Brain microvascular endothelial cell (primary cell): ENCODE measurements at places on chromosomes 6 and 20.

DNA sequence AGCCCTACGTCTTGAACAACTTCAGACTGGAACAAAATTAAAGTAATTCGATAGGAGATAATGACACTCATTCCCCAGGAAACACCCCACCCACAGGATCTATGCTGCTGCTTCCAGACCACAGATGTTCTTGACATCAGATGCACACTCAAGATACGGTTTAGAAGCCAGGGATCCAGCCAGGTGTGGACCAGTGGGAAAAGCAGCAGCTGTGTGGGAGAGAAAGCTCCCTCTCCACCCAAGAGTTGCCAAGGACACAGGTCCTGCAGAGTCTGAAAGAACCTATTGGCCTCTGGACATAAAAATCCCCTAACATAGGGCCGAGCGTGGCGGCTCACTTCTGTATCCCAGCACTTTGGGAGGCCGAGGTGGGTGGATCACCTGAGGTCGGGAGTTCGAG, 91.7 kb upstream of the NFATC2 start:
- peak; percentile 30 for DNase-seq

- DNase-seq, result peak; percentile 56
Measured at GRCh38 chr6:11126876-11127275, 15.4 kb upstream of the ERVFRD-1 start.

DNA sequence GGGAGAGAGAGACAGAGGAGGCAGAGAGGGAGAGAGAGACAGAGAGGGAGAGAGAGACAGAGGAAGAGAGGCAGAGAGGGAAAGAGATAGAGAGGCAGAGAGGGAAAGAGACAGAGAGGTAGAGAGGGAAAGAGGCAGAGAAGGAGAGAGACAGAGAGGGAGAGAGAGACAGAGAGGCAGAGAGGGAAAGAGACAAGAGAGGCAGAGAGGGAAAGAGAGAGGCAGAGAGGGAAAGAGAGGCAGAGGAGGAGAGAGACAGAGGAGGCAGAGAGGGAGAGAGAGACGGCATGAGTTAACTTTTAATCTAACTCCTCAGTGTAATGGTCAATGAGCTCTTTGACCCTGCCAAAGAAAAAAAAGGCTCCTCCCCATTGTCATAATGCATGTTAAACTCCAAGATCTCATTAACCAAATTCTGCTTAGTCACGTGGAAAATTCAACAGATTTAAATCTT, 7.1 kb downstream of the ELOVL2 start:
- DNase-seq, result no peak

GRCh38 chr6:154466971-154467679, 43.4 kb downstream of the CNKSR3 start:
- DNase-seq, result no peak

DNA sequence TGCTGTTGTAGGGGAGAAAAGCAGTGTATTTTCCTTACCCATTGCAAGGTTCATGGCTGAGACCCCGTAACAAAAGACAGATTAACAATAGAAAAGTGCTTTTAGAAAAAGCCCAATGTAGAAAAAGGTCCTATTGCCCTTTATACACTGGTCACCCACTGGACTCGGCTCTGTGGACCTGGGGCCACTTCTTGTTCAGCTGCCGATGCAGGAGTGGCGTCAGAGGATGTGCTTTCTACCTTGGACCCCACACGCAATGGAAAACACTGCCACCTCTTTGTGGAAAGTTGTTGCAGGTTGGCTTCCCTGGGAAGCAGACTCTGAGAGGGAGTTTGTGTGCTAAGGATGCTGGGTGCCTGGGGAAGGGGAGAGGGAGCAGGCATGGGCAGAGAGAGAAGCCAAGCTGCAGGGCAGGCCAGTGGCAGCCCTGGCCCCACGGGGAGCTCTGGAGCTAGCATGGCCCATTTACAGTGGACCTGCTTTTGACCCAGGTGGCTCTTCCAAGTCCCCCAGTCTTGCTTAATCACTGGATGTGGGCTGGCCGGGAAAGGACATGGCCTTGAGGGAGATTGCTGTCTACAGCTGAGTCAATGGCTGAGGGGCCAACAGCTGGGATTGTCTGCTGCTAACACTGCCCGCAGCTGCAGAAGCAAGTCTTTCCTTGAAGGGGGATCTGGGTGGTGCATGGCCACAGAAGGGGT, 142.9 kb downstream of the CDC5L start:
- no peak for DNase-seq

DNA sequence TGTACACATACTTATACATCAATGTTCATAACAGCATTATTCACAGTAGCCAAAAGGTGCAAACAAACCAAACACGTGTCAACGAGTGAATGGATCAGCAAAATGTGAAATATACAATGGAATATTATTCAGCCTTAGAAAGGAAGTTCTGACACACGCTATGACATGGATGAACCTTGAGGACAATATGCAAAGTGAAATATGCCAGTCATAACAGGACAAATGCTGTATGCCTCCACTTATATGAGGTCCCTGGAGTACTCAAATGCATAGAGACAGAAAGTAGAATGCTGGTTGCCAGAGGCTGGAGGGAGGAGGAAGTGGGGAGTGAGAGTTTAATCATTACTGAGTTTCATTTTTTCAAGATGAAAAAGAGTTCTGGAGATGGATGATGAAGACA, 37.8 kb upstream of the IGF2R start:
- DNase-seq, result no peak

DNA sequence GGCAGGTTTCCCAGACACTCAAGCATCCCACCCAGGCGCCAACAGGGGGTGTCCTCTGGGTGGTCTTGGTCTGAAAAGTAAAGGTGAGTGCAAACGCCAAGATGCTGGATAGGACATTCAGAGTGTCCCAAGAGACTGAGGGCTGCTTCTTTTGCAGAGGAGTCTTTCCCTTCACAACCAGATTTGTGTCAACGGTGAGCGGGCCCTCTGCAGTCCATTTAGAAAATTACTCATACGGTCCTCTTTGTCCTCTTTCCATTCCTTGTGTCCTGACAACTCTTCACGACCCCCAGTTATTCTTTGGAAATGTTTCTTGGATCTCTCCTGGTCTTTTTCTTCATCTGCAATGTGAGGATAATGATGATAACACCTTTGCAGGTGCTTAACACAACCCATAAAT, 257.8 kb downstream of the CDC5L start:
- no peak for DNase-seq

- no peak for DNase-seq
Measured at GRCh38 chr20:64049060-64049877, at the start of gene SOX18. TSS of gene SOX18 (minus strand) at chr20:64049639. CDS start at chr20:64049516, 123 bp downstream.

GRCh38 chr20:5222919-5223634, 93.7 kb downstream of the PROKR2 start:
- peak; percentile 51 for DNase-seq

DNA sequence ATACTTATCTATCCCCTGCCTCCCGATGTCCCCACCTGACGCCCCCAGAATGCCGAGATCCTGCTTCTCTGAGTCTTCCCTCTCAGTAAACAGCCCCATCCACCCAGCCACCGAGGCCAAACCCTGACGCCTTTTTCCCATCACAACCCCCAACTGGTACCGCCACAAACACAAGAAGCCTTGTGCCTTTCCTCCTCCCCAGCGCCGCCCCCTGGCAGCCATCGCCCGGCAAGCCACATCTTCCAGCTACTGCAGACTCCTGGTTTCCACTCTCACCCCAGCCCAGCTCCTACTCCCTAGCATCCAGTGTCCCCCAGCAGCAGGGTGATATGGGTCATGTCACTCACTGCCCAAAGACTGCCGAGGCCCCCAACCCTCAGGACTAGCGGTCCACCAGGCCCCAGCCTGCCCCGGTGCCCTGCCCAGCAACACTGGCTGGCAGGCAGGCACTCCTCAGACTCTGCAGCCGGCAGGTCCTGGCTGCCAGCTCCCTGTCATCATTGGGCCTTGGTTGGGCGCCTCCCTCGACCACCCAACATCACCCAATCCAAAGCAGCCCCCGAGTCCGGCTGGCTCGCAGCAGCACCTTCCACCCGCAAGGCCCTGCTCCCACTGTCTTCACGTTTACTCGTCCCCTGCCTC, 11.2 kb downstream of the TCFL5 start:
- no peak for DNase-seq

DNA sequence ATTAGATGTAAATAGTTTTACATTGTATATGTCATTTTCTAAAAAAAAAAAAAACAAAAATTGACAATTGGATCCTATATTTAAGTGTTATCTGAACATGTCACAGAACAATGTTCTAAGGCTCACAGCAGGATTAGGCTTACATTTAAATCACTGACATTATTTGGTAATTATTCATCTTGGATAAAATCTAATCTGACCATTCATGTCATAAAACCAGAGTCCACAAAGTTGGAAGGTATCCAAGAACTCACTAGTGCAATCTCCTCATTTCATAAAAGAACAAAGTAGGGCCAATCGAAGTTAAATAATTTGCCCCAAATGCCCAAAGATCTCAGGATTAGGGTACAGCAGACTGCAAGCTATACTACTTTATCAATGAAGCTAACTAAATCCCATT, 73.0 kb downstream of the PDSS2 start:
- DNase-seq, result peak; percentile 20

- no peak for DNase-seq
Measured at GRCh38 chr6:69096681-69097080, 461.6 kb downstream of the ADGRB3 start.

DNA sequence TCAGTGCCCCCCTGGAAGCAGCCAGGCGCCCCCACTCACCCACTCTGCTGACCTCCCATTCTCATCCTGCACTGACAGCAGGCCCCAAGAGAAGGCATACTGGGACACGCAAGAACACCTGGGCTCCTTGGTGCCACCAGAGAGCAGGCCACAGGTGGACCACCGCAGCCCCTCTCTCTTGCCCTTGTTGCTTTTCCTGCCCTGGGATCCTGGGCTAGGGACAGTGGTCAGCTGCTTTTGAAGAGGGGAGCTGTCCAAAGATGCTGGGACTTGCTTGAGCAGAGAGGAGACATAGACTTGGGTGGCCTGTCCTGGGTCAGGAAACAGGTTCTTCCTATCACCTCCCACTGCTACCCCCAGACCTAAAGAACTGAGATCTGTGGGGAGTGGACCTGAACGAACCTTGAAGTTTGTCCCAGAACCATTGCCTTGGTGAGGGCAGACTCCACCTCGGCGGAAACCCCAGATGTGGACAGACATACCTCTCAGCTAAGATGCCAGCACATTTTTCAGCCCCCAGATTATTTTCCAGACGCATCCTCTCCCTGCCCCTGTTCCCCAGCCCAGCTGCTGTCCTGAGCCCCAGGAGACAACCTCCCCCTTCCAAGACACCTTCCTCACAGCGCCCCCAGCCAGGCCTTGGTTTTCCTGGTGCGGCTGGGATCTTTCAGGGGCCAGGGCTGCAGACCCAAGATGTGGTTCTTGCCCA, 1.1 kb downstream of the GLP1R start:
- DNase-seq, result no peak

DNA sequence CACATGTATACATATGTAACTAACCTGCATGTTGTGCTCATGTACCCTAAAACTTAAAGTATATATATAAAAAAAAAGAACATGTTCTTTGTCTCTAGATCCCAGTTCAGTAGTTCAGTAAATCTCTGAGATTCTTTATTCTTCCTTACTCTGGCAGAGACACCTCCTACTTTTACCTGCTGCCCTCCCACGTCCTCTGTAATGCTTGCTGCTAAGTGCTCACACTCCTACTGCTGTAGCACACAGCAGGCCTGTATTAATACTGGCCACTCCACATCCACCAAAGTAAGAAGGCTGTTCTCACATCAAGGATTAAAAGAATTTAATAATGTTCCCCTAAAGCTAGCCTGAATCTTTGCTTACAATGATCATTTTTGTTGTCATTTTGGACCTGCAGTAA, 648.4 kb upstream of the EYS start:
- DNase-seq, result no peak

DNA sequence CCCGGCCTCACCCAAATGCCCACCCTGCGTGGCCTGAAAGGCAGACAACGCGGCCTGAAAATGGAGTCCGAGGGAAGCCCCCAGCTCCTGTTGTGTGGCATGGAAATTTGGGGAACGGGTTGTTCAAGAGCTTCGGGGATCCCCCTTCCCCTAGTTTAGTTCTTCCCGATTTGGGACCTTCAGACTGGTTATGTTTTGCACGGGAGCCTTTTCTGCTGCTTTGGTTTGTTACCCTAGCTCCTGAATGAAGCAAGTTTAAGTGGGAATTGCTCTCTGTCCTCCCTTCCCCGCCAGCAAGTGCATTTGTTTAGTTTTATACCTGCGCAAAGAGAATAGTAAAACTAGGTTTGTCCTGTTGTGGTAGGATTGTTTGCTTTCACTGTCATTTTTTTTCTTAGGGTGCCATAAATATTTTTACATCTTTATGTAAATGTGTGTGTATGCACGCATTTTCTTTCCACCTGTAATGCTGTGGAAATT, 604 bp downstream of the SH3BGRL2 start:
- no peak for DNase-seq

DNA sequence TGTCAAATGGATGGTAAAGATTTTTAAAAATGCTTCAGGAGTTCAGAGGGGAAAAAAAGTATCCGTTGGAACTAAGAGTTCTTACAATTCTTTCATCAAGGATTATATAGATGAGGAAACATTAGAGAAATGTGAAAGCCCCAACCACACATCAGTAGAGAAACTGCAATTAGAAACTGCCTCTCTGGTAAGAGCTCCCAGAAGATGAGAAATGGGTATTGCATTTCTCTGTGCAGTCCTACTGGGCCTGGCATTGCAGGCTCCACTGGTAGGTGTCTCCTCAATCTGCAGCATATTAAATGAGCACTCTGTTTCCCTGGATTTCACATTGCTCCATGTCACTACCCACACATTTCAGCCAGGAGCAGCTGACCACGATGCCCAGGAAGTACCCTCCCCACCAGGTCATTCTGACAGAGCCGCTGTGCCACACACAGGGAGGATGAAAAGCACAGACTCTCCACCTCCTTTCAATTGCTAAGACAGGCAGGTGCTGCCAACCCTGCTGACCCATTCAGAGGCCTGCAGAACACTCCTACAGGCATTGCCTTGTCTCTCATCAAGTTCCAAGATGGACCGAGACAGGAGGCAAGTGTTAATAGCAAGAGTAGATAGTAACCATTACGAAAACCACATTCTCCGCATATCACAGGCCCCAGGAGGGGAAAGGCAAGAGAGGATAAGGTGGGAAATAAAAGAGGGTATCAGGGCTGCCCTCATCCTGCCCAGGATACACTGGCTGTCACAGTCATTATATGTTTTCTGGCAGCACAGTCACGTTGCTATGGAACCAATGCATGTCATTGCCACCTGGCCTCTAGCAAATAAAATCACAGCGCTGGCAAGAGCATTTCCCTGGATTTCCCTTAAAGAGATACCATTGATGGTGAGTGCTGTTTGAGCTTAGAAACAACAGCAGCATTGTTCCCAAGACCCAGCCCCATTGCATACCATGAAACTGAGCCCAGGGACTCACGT, 241.7 kb downstream of the ATXN1 start:
- no peak for DNase-seq

DNA sequence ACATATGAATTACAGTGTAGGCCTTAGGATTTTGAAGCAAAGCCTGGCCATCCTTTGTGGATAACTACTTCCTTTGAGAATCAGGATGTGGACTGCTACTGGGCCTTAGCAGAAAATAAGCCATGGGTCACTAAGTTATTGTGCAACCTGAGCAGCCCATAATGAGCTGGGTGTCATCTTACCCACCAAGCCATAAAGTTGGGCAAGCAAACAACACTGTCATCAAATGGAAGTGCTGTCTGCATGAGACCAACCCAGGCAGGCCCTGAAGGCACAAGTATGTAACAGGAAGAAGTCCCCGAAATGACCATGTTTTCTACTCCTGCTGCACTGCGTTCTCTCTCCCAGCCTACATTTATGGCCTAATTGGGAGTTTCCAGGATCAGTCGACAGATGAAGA, 205.6 kb upstream of the GGTLC1 start:
- DNase-seq, result no peak
